ENCODE measurements at places on chromosomes 7 and 10.

- DNase-seq = no peak
Observed at GRCh38 chr7:17663061-17663675, 277.1 kb downstream of the SNX13 start.

DNA sequence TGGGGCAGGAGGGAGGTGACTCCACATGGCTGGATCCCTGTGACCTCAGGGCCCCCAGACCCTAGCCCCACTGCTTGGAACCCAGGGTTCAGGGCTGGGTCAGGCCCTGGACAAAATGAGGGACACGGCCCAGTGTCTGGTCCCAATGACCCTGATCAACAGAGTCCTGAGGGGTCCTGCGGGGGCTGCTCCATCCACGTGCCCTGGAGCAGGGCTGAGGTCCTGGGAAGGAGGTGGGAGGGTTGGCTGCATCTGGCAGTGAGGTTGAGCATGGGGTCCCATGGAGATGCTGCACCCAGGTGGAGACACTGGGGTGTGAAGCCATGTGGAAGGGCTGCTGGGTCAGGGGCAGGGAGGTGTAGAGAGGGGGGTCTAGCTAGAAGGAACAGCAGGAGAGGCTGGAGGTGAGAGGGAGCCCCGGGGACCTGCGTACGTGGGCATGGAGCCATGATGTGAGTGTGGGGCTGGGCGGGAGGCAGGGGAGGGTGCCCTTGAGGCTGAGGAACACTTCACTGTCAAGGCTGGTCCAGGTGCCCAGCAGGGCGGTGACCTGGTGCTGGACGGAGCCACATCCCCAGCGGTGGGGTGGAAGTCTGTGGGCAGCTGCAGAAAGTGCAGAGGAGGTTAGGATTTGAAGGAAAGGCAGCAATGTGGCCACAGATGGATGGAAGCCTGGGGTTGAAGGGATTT lies 604 bp downstream of the SCART1 start:
- no peak for DNase-seq

DNA sequence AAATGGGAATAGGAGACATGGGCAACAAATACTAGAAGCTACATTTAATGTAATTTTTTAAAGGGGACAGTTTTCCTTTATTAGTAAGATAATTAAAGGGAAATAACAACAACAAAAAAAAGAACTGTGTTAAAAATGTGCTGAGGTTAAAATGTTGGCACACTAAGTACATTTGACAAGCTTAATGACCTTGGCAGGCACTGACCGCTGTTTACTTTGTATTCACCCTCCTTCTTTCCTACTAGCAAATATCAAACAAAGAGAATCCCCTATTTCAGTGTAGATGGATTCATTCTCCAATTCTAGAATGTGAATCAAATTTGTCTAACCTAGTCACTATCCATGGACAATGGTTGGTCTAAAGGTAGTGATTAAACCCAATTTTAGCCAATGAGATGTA lies 77.5 kb upstream of the TOMM7 start:
- no peak for DNase-seq

DNA sequence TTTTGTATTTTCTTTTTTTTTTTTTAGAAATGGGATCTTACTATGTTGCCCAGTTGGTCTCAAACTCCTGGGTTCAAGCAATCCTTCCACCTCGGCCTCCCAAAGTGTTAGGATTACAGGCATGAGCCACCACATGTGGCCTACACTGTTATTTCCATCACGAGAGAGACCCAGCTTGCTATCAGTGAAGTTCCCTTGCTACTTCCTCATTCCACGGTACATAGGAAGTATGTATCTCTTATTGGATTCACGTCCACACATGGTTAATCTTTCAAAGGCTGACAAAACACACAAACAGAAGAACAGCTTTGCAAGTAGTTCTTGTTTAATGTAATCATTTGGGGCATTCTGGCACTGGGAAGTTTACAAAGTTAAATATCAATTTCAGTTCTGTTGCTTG lies 50.9 kb downstream of the DCLRE1A start:
- no peak for DNase-seq

DNA sequence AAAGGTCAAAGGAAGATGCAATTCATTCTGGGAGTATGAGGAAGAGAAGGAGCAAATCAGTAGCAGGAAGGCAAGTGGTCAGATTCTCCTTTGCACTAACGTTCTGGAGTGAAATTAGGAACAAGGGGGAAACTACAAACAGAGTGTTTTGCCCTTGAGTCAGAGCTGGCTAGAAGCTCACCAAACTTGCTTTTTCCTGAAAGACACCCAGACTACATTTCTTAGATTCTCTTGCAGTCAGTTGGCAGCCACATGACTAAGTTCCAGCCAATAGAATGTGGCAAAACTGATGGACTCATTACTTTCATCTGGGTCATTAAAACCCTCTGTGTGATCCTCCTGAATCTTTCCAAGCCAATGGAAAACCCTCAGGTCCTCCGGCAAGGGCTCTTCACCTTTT lies 18.6 kb upstream of the DLX5 start:
- DNase-seq = no peak

GRCh38 chr10:10780746-10781145 lies 236.9 kb upstream of the CELF2 start:
- DNase-seq = no peak

- DNase-seq = peak; percentile 82
Observed at GRCh38 chr7:5636914-5637313, 144.5 kb downstream of the RNF216 start.
